ENCODE measurements at places on chromosomes 5 and 9. TPM values are rescaled to one million over a fixed set of nuclear protein-coding genes. Genes with fewer than 3 reads are reported as not detected.

- no peak for DNase-seq
- H3K27me3 ChIP-seq: no peaks in the 10 kb centered on the region
Observed at GRCh38 chr5:40831346-40832210, 3.4 kb downstream of the RPL37 start.

- H3K4me3 ChIP-seq: no peak overlapping the region
- no peaks in the 10 kb centered on the region for H3K36me3 ChIP-seq
- no peak overlapping the region for H3K27ac ChIP-seq
- H3K27me3 ChIP-seq: no peaks in the 10 kb centered on the region
Observed at GRCh38 chr5:8676695-8677094, 807.7 kb downstream of the MTRR start.

DNA sequence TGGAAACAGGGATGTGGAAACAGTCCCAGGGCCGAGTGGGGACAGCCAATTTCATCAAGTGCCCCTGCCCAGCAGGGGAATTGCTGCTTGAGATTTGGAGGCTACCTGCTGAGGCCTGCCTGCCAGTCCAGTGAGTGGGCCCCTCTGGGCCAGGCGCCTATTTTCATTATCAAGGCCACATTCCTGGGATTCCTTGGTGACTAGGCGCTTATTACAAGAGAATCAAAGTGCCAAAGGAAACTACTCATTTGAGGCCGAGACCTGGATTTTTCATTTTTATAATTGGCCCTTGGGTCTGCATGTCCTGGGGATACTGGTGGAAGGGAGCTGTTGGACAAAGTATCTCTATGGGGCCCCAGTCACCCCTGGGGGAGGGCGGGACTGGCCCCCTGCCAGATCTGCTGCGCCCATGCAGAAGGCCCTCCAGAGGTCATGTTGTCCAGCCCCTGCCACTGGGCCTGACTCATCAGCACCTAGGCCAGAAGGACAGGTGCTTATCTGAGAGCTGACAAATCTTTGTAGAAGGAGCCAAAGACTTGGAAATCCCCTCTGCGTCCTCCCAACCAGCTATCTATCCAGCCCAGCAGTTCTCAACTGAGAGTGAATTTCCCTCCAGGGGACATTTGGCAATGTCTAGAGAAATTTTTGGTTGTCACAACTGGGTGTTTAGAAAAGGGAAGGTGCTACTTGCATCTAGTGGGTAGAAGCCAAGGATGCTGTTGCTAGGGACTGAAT, 45.6 kb downstream of the FOXI1 start:
- no peaks in the 10 kb centered on the region for H3K36me3 ChIP-seq
- H3K4me3 ChIP-seq: 0 out of 2 replicates have a peak overlapping the region, but pooled peaks have one; percentile 1
- H3K27me3 ChIP-seq: no peaks in the 10 kb centered on the region
- peaks cover 37% of the 10 kb centered on the region for H3K4me1 ChIP-seq
- H3K27ac ChIP-seq: peak overlapping the region; percentile 98

GRCh38 chr5:180784497-180785097, 18.0 kb downstream of the MGAT1 start:
- DNase-seq: peak; percentile 45

DNA sequence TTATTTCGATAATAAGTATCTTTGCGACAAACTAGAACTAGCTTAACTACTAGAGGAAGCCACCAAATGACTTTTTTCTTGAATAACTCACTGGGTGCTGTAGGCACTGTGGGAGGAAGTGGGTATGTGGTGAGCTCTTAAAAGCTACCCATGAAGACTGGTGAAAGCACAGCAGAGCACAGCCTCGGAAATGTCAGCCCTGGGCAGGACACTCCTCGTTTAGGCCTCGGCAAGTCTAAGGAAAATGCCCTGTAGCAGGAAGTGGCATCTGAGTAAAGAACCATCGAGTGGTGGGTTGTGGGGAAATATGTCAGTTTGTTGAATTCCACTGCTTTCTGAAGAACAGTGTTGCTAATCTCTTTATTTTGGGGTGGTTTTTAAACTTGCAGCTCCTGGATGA, 44.0 kb upstream of the NCS1 start:
- no peaks in the 10 kb centered on the region for H3K27me3 ChIP-seq
- no peak overlapping the region for H3K4me3 ChIP-seq
- H3K27ac ChIP-seq: no peak overlapping the region
- peaks cover 3% of the 10 kb centered on the region for H3K36me3 ChIP-seq

GRCh38 chr9:133429641-133430161, 7.5 kb downstream of the ADAMTS13 start:
- H3K36me3 ChIP-seq: no peaks in the 10 kb centered on the region
- no peaks in the 10 kb centered on the region for H3K27me3 ChIP-seq
- peaks cover 6% of the 10 kb centered on the region for H3K4me1 ChIP-seq
- DNase-seq: no peak
- no peak overlapping the region for H3K27ac ChIP-seq

DNA sequence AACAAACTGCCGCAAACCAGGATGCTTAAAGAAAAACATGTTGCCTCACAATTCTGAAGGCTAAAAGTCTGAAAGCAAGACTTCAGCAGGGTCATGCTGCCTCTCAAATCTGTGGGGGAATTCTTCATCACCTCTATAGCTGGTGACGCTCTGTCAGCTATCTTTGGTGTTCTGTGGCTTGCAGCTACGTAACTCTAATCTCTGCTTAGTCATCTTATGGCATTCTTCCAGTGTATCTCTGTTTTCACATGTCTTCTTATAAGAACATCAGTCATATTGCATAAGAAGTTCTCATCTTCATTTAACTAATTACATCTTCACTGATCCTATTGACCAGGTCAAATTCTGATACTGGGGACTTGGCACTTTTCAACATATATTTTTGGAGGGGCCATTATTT, 243.0 kb downstream of the CDH10 start:
- DNase-seq: no peak
- H3K4me1 ChIP-seq: no peaks in the 10 kb centered on the region
- no peaks in the 10 kb centered on the region for H3K27me3 ChIP-seq
- H3K27ac ChIP-seq: no peak overlapping the region

DNA sequence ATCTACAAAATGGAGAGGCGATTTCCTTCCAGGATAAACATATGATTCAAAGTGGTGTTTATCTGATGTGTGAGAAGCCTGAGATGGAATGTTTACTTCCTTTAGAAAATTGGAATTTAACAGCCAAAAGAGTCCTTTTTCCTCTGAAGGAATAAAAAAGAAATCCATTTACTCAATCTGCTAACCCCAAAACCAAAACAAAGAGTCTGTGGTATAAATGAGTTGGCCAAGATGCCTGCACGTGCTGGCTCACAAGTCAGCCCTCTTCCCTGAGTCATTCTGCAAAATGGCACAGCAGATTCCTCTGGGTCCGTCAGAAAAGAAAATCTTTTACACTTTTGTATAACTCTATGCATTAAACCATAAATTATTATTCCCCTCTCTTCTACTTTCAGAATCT, 60.8 kb downstream of the EBF1 start:
- no peaks in the 10 kb centered on the region for H3K27me3 ChIP-seq
- H3K4me3 ChIP-seq: no peak overlapping the region
- H3K36me3 ChIP-seq: no peaks in the 10 kb centered on the region
- no peak for DNase-seq
- H3K27ac ChIP-seq: no peak overlapping the region

DNA sequence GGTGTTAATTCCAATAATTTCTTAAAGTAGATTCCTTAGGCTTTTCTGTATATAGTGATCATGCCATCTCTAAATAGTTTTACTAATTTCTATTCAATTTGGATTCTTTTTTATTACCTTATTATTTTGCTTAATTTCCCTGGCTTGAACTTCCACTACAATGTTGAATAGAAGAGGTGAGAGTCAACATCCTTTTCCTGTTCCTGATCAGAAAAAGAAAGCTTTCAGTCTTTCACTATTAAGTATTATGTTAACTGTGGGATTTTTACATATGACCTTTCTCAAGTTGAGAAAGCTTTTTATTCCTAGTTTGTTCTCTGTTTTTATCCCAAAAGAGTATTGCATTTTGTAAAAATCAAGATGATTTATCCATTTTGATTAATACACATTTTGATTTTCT, 574.5 kb upstream of the TLE4 start:
- no peak overlapping the region for H3K4me3 ChIP-seq
- no peak overlapping the region for H3K27ac ChIP-seq
- no peaks in the 10 kb centered on the region for H3K27me3 ChIP-seq
- DNase-seq: no peak
- no peaks in the 10 kb centered on the region for H3K36me3 ChIP-seq
- H3K4me1 ChIP-seq: no peaks in the 10 kb centered on the region

The TYRP1 gene
- 0.23 TPM for total RNA-seq

The GZMA gene
- total RNA-seq: not detected

The PAXX gene
- total RNA-seq: 64.0 TPM

The STK32A gene
- not detected for total RNA-seq

All from Panc1 (cell line).